ENCODE measurements at places on chromosomes 6 and 20.

DNA sequence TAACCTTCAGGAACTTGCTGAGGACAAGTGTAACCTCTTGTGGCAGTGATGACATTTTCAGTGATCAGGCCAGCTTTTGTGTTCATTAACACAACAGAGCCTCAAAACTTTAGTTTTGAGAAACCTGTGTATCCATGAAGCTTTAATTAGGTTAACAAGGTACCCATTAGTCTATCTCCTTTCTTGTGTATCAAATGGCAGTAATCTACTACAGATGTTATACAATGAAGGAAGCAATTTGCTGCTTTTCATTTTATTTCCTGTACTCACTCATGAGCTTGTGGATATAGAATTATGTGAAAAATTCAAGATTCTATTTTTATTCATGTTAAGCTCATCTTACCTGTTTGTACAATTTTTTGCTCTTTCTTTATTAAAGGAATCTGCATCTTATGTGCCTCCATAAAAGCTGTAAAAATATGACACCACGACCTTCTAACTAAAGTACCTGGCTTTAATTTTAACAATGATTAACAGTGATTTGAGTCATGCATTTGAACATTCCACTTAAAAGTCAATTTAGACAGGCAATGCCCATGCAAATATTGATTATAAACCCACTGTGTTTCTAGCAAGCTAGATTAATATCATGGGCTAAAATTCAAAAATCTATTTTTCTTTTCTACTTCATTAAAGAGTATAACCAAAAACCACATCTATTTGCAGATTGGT, 897.3 kb downstream of the KIF16B start:
- no peak for DNase-seq

- no peak for DNase-seq
Measured at GRCh38 chr6:137541534-137542063, 47.4 kb upstream of the OLIG3 start.

DNA sequence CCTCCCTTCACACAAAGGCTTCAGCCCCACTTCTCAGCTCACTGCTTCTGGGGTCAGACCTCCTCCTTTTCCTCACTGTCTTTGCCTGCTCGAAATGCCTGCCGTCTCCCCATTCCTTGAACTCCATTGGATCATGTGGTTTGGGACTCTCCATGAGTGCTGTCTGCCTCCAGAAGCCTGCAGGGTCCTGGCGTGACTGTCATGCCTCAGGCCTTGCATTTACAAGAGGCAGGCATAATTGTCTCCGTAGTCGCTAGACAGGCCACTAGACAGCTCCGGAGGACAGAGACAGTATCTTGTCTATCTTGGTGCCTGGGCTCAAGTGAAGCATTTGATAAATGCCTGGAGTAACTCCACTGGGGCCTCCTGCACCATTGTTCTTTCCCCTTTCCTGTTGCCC, 15.3 kb downstream of the PNLDC1 start:
- no peak for DNase-seq

DNA sequence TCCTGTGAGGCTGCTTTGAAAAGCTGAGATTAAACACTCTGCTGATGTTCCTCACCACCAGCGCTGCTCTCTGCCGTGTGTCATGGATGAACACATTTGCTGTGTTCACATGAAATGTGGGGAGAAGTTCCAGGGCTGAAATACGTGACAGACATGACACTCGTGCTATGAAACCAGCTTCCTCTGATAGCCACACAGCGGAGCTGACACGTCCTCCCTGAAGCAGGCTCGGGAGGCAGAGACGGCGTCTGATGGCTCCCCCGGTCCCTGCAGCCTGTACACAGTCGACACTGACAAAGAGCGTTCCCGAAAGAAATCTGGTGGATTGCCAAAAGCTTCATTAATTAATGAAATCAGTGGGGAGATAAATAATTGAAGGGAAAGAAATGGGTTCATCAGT, 17.5 kb downstream of the AGPAT4 start:
- no peak for DNase-seq

DNA sequence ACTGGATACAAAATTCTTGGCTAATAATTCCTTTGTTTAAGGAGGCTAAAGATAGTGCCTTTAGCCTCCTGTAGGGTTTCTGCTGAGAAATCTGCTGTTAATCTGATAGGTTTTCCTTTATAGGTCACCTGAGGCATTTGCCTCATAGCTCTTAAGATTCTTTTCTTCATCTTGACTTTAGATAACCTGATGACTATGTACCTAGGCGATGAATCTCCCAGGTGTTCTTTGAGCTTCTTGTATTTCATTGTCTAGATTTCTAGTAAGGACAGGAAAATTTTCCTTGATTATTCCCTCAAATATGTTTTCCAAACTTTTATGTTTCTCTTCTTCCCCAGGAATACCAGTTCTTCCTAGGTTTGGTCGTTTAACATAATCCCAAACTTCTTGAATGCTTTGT, 479.4 kb upstream of the MAN1A1 start:
- DNase-seq, result no peak

- no peak for DNase-seq
Measured at GRCh38 chr6:7672066-7673062, 53.5 kb upstream of the BMP6 start.

- no peak for DNase-seq
Measured at GRCh38 chr6:129747588-129748112, 37.7 kb upstream of the ARHGAP18 start.

- DNase-seq, result no peak
Measured at GRCh38 chr20:9514072-9514460, 324 bp upstream of the LAMP5 start.

- DNase-seq, result no peak
Measured at GRCh38 chr20:44746367-44747165, 901 bp downstream of the KCNK15 start.

DNA sequence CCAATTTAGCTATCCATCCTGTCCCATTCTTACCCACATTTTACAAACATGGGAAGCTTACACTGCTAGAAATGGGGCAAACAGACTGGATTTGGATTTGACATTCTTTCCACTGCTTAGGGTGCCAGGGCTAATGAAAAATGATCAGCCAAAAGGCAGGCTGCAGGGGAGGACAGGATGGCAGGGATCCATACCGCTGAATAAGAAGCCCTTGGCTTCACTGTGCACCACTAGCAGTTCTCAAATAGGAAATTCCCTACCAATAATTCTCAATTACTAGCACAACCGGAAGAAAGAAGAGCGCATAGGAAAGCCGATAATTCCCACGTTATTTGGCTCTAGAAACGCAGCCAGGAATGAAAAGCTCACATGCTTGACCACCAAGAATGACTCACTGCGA, 73.1 kb downstream of the NDUFAF5 start:
- DNase-seq, result no peak

DNA sequence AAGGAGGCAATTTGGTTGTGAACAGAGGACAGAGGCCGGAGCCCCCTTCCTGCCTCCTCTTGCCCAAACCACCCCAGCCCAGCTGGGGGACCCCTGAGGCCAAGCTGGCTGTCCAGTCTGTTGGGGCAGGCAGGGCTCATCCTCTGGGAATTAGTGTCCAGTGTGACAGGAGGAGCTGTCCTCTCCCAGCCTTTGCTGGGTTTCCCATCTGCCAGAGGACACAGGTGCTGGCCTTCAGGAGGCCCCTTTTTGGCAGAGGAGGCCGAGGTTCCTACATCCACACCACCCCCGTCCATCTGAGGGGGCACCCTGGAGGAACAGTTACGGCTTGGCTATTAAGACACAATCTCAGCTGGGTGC, 44.7 kb upstream of the MDGA1 start:
- DNase-seq, result no peak

- DNase-seq, result no peak
Measured at GRCh38 chr6:105097288-105097687, 82.5 kb downstream of the POPDC3 start.

- DNase-seq, result peak; percentile 63
Measured at GRCh38 chr20:18587665-18588573, at the start of gene DTD1. Gene DTD1 (plus strand): TSS chr20:18588054. CDS start chr20:18588073, 19 bp downstream.

GRCh38 chr20:51597389-51598231, 55.1 kb upstream of the NFATC2 start:
- DNase-seq, result no peak

DNA sequence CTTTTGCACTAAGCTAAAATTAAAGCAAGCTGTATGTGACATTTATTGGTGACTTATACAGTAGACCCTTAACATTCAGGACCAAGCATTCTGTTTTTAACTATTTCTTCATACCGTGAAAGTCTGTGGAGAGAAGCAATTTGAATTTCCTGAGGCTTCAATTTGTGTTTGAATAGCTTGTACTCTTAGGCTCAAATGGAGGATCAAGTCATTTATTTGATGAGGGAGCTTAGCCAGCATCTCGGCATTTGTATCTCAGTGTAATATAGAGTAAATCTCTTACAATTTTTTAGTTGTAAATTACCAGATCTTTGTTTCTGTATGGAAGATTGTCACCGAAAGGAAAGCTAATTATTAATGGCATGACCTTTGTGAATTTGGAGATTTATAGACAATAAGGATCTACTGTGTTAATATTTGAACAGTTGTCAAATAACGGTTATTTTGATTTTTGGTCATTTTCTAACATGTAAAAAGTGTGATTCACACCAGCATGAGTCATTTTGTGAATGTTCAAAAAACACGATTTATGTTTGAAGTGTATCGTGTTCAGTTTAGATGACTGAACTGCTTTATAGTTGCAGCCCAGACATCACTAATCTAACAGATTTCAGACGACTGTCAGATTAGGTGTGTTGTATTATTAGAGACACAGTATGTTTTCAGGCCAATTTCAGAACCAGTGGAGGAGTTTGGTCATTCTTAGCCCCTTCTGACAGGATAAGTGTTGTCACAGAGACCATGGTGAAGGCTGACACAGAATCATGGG, 332.9 kb downstream of the CDKAL1 start:
- DNase-seq, result no peak

DNA sequence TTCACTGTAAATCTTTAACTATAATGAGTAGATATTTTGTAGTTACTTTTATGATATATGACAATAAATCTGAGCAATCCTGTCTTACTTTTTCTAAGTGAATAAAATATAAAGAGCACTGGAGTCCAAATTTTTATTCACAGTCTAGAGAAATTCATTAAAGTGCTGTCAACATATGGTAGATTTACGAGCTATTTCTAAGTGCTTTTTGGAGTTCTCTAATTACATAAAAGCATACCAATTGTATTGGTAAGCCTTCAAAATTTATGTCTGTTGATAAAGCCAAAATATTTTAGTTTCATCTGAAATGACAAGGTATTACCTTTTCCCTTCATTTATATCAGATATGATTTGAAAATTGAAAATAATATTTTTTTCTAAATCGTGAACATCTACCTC, 75.4 kb downstream of the MAN1A1 start:
- DNase-seq, result no peak

GRCh38 chr6:158039571-158040050, 57.9 kb downstream of the SYNJ2 start:
- DNase-seq, result no peak

DNA sequence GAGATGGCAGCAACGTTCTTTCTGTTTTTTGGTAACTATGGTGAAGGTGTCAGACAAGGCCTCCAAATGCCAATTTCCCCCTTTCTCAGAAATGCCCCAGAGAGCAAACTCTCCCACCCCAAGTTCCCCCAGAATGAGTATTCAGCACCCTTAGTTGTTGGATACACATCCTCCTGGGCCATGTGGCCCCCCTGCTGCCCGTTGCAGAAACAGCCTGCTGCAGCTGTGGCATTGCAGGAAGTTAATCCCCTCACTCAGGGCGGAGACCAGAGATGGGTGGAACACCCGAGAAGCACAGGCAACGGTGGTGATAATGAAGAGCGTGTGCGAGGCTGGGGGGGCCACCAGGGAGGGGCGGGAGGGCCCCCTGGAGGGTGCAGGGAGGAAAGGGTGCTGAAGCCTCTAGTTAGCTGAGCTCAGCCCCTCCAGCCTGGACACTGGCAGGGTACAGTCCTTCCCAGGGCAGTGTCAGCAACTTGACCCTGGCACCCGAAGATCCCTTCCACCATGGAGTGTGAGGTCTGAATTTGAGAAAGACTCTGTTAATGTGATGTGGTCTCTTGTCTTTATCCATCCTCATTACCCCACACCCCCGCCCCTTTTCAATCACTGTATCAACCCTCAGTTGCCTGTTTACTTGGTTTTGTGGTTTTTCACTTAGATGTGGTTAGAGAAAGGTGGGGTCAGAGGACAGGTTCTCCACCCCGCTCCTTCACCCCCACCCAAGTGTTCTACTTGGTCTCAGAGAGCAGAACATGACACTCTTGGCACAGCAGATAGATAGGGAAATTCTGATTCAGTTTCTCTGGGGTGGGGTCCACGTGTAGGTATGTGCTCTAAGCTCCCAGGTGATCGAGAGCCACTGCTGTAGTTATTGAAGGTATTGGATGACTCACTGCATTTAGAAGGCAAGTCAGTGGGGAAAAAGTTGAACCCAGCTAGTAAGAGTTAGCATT, 208.8 kb upstream of the SUPT3H start:
- DNase-seq, result no peak

DNA sequence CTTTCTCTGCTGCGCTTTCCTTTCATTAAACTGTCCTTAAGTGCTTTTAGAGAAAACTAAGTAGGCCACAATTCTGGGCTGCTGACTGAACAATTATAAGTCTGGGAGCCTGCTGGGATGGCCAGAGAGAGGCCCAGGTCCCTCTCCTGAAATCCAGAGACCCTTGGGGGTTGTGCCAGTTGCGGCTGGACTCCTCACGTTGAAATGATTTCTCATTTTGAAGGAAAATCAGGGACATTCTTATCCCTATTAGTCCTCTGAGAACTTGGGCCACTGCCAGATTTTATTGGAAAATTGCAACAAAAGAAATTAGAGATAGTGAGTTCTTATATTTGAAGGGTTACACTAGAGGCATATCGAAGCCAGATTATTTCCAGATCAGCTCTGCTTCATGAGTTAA, 145.1 kb downstream of the CLIC5 start:
- DNase-seq, result no peak

DNA sequence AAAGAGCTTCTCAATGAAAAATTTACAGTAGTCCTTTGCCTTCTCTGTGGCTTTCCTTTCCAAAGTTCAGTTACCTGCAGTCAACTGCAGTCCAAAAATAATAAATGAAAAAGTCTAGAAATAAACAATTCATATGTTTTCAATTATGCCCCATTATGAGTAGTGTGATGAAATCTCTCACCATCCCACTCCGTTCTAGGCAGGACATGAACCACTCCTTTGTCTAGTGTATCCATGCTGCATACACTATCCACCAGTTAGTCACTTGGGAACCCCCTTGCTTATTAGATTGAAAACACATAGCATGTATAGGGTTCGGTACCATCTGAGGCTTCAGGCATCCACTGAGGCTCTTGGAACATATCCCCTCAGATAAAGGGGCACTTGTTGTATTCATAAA, 80.6 kb upstream of the EYA4 start:
- no peak for DNase-seq

DNA sequence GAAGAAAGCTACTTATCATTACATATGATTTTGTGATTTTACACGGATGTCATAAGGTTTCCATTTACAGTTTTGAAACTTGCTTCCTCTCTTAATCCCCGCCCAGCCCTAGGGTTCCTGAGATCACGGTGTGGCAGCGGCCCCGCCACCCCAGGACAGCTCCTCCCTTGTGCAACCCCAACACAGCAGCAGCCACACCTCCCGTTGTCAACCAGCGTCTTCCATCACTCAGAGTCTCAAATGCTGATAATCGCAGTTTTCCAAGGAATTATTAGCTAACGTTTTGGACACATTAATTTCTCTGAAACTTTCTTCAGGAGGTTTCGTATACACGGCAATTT, 204.8 kb downstream of the THBS2 start:
- no peak for DNase-seq

All from esophagus squamous epithelium (tissue), 5 donors.